Esophagus squamous epithelium (tissue), 5 donors: ENCODE measurements at places on chromosomes 12 and 14. TPM values are rescaled to one million over a fixed set of nuclear protein-coding genes. Genes with fewer than 3 reads are reported as not detected.

DNA sequence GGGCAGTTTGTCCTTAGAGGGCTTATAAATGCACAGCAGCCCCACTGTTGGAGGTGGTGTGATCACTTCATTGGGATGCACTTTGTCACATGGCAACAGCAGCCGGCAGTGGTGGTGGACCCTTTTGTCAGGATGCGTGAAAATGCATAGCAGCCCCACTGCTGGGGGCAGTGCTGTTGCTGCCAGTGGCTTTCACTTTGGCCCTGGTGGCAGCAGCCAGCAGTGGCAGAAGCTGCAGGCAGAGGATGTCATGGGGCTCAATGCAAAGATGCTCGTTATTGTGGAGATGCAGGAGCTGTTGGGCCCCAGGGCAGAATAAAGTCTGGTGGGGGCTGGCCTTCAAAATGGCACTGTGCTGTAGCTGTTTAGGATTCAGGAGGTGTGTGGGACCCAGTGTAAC, 173.0 kb upstream of the DAAM1 start:
- DNase-seq = no peak

The MGP gene
- total RNA-seq = 5.2 TPM

The PTPRQ gene
- total RNA-seq = 0.19 TPM

The SLC17A8 gene
- not detected for total RNA-seq

GRCh38 chr12:94615260-94616181, 34.8 kb downstream of the TMCC3 start:
- DNase-seq = no peak

The TMEM63C gene
- total RNA-seq = 9.7 TPM

GRCh38 chr14:33588771-33589170, 362.1 kb downstream of the EGLN3 start:
- no peak for DNase-seq

The RNASE1 gene
- 12.0 TPM for total RNA-seq

The SIX6 gene
- total RNA-seq = not detected

GRCh38 chr12:4991373-4991772, 52.3 kb upstream of the KCNA5 start:
- no peak for DNase-seq
